ENCODE measurements at places on chromosomes 6 and 20. TPM values are rescaled to one million over a fixed set of nuclear protein-coding genes. Genes with fewer than 3 reads are reported as not detected.

GRCh38 chr6:167811442-167812087 is 15.1 kb upstream of the AFDN start:
- no peak overlapping the region for H3K4me3 ChIP-seq
- H3K27me3 ChIP-seq: no peaks in the 10 kb centered on the region
- H3K27ac ChIP-seq: no peak overlapping the region

- H3K27ac ChIP-seq: no peak overlapping the region
- no peak overlapping the region for H3K4me3 ChIP-seq
- no peaks in the 10 kb centered on the region for H3K36me3 ChIP-seq
- no peak for DNase-seq
- H3K27me3 ChIP-seq: no peaks in the 10 kb centered on the region
Measured at GRCh38 chr6:91569071-91569470, 982.2 kb upstream of the MAP3K7 start.

GRCh38 chr6:165821754-165822153 is 158.7 kb upstream of the PDE10A start:
- no peak overlapping the region for H3K27ac ChIP-seq
- H3K27me3 ChIP-seq: no peaks in the 10 kb centered on the region
- DNase-seq: no peak
- no peaks in the 10 kb centered on the region for H3K36me3 ChIP-seq
- H3K4me1 ChIP-seq: no peaks in the 10 kb centered on the region

IRF4 gene
- polyA plus RNA-seq: 1.1 TPM

DNA sequence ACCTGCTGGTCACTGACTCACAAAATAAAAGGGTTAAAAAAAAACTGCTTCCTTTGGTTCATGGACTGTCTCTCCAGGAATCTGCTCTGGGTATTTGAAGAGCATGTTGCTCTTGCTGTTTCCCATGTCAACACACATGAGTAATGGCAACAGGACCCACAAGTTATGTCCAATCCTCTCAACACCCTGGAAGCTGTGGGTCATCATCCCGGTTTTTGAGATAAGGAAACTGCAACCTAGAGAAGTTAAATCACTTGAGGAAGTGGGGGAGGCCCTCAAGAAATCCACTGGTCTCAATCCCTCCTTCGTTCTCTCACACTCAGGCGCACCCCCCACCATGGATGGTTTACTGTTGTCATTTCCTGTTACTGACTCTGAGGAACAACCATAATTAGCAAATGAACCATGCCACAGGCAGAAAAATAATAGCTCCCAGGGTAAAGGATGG is 12.4 kb downstream of the MAP1LC3A start:
- H3K36me3 ChIP-seq: peaks cover 74% of the 10 kb centered on the region
- H3K4me1 ChIP-seq: no peaks in the 10 kb centered on the region
- peak; percentile 23 for DNase-seq
- no peak overlapping the region for H3K27ac ChIP-seq

- H3K27me3 ChIP-seq: no peaks in the 10 kb centered on the region
- no peak overlapping the region for H3K4me3 ChIP-seq
- no peaks in the 10 kb centered on the region for H3K36me3 ChIP-seq
- DNase-seq: peak; percentile 78
Measured at GRCh38 chr6:43838276-43839036, 68.4 kb downstream of the VEGFA start.

MUCL3 gene
- polyA plus RNA-seq: 17.5 TPM

DNA sequence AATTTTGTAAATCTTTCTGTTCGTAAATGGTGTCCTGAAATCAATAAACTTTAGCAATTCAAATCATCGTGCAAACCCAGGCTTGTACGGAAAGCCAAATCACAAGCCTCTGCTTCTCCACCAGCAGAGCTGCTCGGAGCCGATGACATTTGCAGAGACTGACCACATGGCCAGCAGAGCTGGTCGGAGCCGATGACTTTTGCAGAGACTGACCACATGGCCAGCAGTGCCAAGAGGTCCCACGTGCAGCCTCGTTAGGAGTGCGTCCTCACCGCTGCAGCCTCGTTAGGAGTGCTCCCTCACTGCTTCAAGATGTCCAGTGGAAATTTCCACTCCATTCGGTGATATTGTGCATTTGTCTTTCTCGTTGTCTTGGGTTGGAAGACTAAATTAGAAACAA is 28.5 kb downstream of the SMOC2 start:
- no peaks in the 10 kb centered on the region for H3K4me1 ChIP-seq
- H3K27ac ChIP-seq: no peak overlapping the region
- no peaks in the 10 kb centered on the region for H3K27me3 ChIP-seq
- H3K4me3 ChIP-seq: no peak overlapping the region
- DNase-seq: no peak
- H3K36me3 ChIP-seq: no peaks in the 10 kb centered on the region

DNA sequence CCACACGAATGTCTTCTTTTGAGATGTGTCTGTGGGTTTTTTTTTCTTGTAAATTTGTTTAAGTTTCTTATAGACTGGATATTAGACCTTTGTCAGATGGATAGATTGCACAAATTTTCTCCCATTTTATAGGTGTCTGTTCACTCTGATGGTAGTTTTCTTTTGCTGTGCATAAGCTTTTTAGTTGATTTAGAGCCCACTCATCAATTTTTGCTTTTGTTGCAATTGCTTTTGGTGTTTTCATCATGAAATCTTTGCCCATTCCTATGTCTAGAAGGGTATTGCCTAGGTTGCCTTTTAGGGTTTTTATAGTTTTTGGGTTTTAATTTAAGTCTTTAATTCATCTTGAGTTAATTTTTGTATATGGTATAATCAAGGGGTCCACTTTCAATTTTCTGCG is 57.7 kb downstream of the NKX2-2 start:
- no peaks in the 10 kb centered on the region for H3K4me1 ChIP-seq
- no peak overlapping the region for H3K4me3 ChIP-seq
- no peaks in the 10 kb centered on the region for H3K27me3 ChIP-seq
- H3K36me3 ChIP-seq: no peaks in the 10 kb centered on the region
- no peak overlapping the region for H3K27ac ChIP-seq

DCDC2 gene
- 0.48 TPM for polyA plus RNA-seq

CRYBG1 gene
- polyA plus RNA-seq: 1.7 TPM

ID4 gene
- 7.4 TPM for polyA plus RNA-seq

DNA sequence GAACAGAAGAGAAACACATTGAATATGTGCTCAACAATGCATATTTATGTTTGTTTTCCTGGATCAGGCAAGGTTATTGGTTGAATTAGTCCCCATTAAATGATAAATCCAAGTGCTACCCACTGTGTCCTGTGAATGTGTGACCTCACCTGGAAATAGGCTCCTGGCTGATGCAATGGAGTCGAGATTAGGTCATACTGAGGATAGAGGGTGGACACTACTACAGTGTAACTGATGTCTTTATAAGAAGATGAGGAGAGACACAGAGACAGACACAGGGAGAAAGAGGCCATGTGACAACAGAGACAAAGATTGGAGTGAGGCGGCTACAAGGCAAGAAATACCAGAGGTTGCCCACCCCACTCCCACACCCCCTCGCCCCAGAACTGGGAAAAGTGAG is 559.3 kb downstream of the C6orf118 start:
- no peak overlapping the region for H3K4me3 ChIP-seq
- no peaks in the 10 kb centered on the region for H3K4me1 ChIP-seq
- no peaks in the 10 kb centered on the region for H3K27me3 ChIP-seq
- H3K36me3 ChIP-seq: no peaks in the 10 kb centered on the region
- H3K27ac ChIP-seq: no peak overlapping the region

GRCh38 chr20:19397666-19398065 is 185.2 kb downstream of the SLC24A3 start:
- H3K27me3 ChIP-seq: no peaks in the 10 kb centered on the region
- H3K4me3 ChIP-seq: no peak overlapping the region
- H3K36me3 ChIP-seq: no peaks in the 10 kb centered on the region
- H3K27ac ChIP-seq: no peak overlapping the region
- H3K4me1 ChIP-seq: no peaks in the 10 kb centered on the region
- no peak for DNase-seq
